Activated naive CD4-positive, alpha-beta T cell (primary cell): ENCODE measurements at places on chromosomes 1 and 21.

GRCh38 chr1:68442822-68443556 lies 6.8 kb downstream of the RPE65 start:
- DNase-seq = no peak

- no peak for DNase-seq
These were observed 619 bp downstream of the BCL9 start for GRCh38 chr1:147541672-147542568.

GRCh38 chr1:113178522-113178921 lies 105.5 kb downstream of the LRIG2 start:
- DNase-seq = no peak

GRCh38 chr1:110612060-110612745 lies 6.0 kb upstream of the KCNA2 start:
- DNase-seq = no peak

- DNase-seq = no peak
These were observed 10.1 kb upstream of the SLAMF9 start for GRCh38 chr1:159964144-159964543.

- no peak for DNase-seq
These were observed 41.5 kb upstream of the CTBS start for GRCh38 chr1:84615790-84616189.

DNA sequence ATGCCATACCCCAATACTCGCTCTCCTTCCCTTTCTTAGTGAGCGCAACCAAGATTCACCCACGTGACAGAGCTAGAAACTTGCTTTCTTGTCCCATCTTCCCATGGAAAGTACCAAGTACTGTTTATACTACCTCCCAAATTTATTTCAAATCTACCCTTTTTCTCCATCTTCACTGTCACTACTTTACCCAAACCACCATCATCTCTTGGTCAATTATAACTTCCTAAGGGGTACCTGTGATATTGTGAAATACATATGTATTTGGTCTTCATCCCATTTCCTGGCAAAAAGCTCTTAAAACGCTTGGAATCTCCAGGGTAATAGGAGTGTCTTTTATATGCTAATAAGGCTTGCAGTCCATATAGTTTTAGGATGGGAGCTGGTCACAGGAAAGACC lies 8.2 kb downstream of the DRAM2 start:
- DNase-seq = no peak

- no peak for DNase-seq
These were observed 701.9 kb upstream of the ZP4 start for GRCh38 chr1:238592621-238593020.

DNA sequence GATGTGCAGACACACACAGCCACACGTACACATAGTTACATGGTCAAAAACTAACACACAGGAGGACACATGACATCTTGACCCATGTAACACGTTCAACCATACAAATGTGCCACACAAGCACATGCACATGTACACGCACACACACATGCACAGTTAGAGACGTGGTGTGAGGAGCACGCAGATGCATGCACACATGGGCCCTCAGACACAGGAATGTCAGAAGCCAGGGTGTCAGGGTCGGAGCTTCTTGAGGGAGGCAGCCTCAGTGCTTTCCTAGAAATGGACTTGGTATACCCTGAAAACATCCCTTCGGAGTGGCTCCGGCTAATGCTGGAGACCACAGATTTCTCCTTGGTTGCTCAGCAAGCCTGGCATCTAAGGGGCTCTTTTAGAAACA lies 114.3 kb downstream of the DMRTB1 start:
- no peak for DNase-seq

DNA sequence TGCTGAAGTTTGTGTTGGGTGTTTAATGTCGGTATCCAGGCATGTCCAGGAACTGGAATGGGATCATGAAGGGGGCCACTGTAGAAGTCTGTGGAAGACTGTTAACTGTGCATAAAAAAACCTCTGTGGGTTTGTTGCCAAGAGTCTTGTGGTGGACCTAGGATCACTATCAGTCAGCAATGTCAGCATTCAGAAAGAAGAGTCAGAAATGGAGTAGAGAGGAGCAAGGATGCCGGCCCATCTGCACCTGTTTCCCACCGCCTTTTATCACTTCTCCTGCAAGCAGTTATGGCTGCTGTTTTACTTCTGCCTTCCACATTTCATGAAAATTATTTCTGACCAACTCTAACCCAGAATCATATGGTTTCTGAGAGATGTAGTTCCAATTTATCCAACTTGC lies 36.7 kb downstream of the CLCA4 start:
- DNase-seq = no peak

- no peak for DNase-seq
These were observed 678 bp downstream of the TTC39A start for GRCh38 chr1:51329443-51330325.

DNA sequence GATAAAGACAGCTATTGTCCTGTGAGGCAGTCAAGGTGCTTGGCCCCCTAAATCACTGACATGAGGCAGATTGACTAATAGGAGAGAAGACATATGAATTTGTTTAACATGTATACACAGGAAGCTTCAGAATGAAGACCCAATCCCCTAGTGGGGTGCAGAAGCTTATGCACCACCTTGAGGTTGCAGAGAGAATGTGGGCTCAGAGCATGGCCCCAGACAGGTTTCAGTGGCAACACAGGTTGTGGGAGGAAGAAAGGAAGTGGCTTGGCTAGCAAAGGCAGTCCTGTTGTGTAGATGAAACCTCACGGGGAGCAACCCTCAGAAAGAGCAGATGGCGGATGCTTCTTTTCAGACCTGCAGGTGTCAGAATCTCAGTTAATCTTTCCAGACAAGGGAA lies 37.0 kb upstream of the PARP1 start:
- DNase-seq = no peak

DNA sequence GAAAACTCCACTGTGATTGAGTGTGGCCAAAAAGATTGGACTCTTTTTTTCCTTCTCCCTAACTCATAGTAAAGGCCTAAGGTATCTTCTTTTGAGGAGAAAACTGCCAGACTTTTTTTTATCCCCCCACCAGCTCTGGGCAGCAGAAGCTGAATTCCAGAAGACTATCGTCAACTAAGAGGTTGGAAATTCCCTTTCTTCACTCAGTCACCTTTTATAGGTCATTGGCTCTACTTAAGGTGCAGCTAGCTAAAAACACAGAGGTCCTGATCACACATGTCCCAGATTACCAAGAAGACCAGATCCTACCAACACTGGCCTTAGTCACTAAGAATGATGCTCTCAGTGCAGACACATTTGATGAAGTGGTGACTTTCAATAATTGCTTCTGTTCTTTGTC lies 1441.2 kb downstream of the PLA2G4A start:
- DNase-seq = no peak

DNA sequence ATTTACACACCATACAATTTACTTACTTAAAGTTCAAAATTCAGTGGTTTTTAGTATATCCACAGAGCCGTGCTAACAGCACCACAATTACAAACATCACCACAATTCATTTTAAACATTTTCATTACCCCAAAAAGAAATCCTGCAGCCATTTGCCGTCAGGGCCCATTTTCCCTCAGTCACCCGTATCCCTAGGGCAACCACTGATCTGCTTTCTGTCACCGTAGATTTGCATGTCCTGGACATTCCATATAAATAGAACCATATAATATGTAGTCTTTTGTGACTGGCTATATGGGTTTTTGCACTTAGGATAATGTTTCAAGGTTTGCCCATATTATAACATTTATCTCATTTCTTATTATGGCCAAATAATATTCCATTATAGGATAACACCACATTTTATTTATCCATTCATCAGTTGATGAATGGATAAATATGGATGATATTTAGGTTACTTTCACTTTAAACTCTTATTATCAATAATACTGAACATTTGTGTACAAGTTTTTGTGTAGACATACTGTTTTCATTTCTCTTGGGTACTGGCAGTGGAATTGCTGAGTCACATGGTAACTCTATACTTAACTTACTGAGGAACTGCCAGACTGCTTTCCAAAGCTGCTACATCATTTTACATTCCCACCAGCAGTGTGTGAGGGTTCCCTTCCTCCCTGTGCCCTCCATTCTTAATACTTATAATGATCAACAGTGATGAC lies 68.9 kb downstream of the ST3GAL3 start:
- no peak for DNase-seq

DNA sequence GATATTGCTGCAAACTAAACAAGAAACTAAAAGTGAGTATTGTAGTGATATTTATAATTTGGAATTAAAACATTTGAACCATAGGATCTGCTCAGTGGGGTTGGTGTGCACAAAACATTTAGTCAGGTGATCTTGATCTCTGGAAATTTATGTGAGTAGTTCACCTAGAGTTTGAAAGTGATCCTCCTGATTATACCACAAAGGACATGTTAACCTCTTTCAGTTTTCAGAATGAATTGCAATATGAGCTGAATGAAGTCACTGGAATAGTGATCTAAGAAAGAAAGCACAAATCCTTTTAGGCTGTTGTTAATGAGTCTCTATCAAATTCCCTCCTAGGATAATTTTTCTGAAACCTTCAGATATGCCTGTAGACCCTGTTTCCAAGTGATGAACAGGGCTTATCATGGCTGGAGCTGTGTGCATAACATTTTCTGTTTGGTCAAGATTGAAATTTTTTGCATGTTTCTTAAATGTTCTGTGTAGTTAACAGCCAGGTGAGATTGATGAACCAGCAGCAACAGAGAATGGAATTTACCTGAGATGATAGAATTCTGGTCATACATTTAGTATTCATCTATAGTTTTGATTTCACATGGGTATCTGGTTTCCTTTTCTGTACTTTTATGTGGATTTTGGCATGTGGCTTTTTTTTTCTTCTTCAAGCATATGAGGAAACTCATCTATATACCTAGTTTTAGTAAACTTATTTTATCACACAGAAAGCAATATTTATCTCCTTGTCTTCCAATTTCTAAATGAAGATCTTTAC lies 25.5 kb downstream of the CDC14A start:
- DNase-seq = no peak

DNA sequence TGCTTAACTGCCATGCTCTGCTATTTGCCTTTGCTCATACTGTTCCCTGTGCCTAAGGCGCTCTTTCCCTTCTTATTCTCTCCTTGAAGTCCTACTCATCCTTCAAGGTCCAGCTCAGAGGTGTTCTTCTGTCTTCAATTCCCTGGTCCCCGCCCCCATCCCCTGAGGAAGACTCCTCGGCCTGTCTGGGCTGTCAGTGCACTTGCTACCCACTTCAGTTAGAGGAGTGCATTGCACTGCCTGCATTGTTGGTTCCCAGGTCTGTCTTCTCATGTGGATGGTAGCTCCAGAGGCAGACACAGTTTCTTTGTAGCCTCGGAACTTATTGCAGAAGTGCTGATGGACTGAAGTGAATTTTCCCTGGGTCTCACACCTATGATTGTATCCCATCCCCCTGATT lies 194.0 kb downstream of the C1orf94 start:
- DNase-seq = no peak

DNA sequence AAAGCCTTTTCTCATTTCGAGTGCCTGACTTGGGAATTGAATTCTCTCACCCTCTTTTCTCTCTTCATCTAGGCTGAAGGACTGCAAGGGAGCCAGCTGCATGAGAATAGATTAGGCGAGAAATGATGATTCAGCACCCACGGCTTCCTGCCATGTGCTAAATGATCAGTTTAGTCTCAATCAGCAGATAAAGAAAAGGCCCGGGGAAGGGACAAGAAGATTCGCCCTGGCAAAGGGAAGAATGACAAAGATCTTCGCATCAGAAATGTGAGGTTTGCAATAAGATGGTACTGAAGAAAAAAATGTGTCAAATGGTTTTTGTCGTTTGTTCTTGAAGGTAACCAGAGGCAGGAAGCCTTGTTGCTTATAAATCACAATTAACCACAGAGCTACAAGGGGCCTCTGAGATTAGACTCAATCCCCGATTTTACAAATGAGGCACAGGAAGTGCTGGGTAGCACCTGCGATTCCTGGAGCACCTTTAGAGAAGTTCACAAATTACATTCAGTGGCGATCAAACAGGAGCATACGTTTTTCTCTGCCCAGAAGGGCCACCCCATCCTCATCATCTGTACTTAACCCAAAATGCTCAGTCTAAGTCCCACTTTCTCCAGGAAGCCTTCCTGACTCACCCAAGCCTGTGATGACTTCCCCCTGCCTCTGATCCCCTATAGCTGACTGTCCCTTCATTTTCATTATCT lies 183.4 kb downstream of the ZNF281 start:
- no peak for DNase-seq
